Stimulated activated CD8-positive, alpha-beta memory T cell treated with anti-CD3 and anti-CD28 coated beads, Interleukin-4, amount 100 ng/mL, for 4 hours (primary cell): ENCODE measurements at places on chromosomes 4 and X.
A peak's percentile ranks its signal among the peaks of the same experiment; 100 is the strongest.

GRCh38 chrX:53133400-53133799 is 39.5 kb downstream of the KANTR start:
- no peak for DNase-seq

DNA sequence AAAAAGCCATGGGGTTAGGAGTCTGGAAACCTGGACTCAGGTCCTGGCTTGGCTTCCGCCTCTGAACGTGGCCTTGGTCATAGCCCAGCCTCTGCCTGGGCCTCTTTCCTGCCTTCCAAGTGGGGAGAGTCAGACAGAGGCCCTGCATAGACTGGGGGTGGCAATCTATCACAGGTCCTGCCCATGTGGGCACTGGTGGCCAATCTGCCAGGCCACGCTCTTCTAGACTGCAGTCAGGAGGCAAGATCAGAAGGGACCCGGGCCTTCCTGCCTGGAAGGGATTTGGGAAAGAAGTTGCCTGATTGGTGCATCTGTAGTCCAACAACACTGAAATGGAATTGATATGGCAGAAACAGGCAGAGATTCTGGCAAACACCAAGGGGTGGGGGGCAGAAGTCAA is 46.1 kb downstream of the CNGA2 start:
- no peak for DNase-seq

DNA sequence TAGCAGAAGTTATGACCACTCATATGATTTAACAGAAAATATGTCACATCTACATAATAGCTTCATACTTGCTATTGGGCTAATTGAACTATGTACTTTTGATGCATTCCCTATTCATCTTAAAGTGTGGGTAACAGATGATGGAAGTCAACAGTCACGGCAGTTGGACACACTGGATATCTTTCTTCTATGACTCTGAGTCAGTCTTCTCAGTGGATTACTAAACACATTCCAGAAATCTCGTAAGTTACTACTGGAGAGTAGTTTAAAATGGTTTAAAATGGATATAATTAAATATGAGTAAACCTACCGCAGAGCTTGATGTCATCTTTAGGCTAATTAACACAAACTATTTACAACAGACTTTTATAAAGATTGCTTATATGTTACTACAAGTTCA is 30.1 kb upstream of the CFAP299 start:
- DNase-seq = no peak

DNA sequence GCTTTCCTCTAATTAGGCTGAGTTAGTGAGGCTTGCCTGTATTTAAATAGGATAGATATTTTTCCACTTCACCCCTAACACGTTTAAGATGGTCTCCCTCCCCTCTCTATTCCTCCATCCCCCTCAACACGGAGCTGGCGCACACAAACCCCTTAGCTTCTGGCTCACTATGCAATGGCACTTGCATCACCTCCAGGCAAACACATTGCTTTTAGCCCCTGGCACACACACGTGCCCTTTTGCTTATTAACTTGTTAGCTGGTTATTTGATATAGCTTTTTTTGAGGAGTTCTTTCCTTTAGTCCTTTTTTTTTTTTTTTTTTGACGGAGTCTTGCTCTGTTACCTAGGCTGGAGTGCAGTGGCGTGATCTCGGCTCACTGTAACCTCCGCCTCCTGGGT is 94.3 kb downstream of the HDAC8 start:
- DNase-seq = no peak

DNA sequence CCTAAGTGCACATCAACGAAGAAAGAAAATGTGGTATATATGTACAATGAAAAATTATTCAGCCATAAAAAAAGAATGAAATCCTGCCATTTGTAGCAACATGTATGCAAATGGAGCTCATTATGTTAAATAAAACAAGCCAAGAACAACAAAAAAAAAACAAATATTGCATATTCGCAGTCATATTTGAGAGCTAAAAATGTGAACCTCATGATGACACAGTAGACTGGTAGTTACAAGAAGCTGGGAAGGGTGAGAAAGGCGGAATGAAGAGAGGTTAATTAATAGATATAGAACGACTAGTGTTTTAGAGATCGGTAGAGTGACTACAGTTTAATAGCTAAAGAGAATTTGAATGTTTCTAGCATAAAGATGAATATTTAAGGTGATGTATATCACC is 89.2 kb downstream of the PDS5A start:
- DNase-seq = no peak

- DNase-seq = no peak
These were observed 249.2 kb downstream of the IDS start for GRCh38 chrX:149255860-149256259.

- DNase-seq = no peak
These were observed 82.2 kb downstream of the APBB2 start for GRCh38 chr4:41132055-41132683.

GRCh38 chrX:51802917-51803688 is 59.9 kb downstream of the GSPT2 start:
- DNase-seq = peak; percentile 8

DNA sequence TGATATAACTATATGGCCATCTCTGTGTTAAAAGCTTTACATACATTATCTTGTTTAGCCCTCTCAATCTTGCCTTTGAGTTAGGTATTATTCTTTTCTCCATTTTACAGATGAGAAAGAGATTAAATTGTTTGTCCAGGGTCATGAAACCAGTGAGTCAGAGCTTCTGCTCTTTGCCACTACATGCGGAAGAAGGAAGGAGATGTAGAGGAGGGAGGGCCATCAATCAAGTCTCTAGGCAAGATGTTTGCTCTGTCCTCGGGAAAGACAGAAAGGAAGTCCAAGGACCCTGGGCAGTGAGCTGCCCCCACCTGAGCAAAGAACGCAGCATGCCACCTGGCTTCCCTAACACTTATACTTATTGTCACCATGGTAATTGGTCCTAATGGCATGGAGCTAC is 133.7 kb upstream of the IL1RAPL2 start:
- DNase-seq = no peak

- no peak for DNase-seq
These were observed 43.0 kb downstream of the ADD1 start for GRCh38 chr4:2886622-2887021.

GRCh38 chrX:69538321-69538876 is 34.3 kb downstream of the NALF2 start:
- peak; percentile 7 for DNase-seq

DNA sequence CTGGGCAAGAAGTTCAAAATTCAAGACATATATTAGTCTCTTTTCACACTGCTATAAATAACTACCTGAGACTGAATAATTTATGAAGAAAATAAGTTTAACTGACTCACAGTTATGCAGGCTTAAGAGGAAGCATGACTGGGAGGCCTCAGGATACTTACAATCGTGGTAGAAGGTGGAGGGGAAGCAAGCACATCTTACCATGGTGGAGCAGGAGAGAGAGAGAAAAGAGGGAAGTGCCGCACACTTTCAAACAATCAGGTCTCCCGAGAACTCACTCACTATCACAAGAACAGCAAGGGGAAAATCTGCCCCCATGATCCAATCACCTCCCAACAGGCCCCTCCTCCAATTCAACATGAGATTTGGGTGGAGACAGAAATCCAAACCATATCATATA is 273.3 kb upstream of the RASGEF1B start:
- DNase-seq = no peak

- no peak for DNase-seq
These were observed 2706.8 kb downstream of the ARAP2 start for GRCh38 chr4:33537527-33537926.

DNA sequence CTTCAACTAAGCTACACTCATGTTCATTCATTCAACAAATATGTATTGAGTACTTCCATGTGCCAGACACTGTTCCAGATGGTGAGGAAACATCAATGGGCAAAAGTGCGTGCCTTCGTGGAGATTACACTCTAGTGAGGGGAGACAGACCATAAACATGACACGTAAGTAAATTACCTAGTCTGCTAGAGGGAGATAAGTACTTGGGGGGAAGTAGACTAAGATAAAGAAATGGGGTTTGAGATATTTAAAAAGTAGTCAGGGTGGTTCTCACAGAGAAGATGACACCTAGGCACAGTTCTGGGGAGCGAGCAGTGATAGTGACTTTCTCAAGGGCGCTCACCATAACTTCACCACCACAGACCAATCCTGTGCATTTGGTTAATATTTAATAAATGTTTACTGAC is 11.7 kb downstream of the JCHAIN start:
- DNase-seq = no peak

- DNase-seq = no peak
These were observed 45.3 kb downstream of the RPA4 start for GRCh38 chrX:96929036-96929435.

GRCh38 chrX:3076416-3076991 is 35.2 kb downstream of the ARSF start:
- DNase-seq = no peak

DNA sequence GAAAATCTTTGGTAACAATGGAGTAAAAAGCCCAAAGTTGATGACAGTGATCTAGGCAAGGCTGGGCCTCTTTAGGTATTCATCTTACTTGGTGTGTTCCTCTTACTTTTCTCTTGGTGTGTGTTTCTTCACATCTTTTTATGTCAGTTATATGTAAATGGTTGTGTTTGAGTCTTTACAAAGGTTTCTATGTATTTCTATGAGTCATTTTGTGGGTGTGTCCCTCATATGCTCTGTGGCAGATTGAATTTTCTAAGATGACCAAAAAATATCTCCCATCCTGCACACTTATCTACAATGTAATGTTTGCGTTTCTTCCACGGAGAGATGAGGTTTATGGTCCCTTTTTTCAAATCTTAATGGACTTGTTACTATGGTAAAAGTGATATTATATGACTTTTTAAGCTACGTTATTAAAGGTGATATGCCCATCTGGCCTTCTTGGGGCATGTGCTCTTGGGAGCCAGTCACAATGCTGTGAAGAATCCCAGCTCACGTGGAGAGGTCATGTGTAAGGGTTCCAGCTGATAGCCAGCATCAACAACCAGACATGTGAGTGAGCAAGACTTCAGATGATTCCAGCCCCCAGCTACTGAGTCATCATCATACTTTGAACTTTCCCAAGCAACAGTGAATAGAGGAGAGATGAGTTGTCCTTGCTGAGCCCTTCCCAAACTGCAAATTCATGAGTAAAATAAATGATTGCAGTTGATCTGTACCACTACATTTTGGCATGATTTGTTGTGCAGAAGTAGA is 126.9 kb downstream of the CBLL2 start:
- DNase-seq = no peak

- no peak for DNase-seq
These were observed 7.4 kb upstream of the HS3ST1 start for GRCh38 chr4:11436084-11436483.

- no peak for DNase-seq
These were observed at the start of gene CT83 for GRCh38 chrX:116462822-116463221. Gene CT83, minus strand, starts transcription at chrX:116462976. Its CDS starts 120 bp downstream, at chrX:116462856.

DNA sequence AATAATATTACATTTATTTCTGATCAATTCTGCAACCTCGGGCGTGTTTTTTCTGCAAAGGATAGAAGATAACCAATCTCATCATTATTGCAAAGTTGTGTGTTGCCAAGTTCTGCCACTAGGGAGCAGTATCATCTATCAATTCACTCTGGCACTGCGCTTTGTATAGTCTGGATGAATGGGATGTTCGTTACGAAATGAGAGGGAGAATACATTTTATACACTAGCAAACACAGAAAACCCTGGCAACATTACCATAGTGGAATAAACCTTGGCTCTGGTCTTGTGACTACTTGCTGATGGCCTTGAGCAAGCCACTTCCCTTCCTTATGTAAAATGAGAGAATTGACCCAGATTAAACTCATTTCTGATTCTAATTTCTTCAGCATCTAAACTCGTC is 97.5 kb upstream of the ZNF518B start:
- peak; percentile 7 for DNase-seq

DNA sequence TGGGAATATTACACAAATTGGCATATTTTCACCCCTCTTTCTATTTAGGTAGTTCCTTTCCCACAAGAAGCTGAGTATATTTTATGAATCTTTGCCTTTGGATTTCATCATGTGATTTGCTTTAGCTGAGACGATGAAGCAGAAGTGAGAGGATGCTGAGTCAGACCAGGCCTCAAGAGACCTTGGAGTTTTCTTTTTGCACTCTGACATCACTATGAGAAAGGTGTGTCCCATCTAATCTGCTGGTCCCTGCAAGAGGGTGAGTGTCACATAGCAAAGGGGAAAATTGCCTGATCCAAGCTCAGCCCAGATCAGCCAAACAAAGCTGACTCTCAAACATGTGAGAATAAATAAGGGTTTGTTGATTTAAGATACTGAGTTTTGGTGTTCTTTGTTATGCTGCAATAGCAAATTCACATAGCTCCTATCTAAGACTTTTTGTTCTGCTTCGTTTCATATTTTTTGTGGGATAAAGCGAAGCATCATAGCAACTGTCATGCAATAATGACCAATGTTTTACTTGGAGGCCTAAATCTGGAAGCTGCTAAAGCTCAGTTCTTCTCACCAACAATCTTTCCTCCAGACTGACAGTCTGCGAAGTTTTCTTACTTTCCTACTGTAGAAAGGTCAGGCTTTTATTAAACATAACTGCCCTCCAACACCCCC is 176.9 kb downstream of the PDHA2 start:
- DNase-seq = no peak
